ENCODE measurements at places on chromosomes 2 and 18.

DNA sequence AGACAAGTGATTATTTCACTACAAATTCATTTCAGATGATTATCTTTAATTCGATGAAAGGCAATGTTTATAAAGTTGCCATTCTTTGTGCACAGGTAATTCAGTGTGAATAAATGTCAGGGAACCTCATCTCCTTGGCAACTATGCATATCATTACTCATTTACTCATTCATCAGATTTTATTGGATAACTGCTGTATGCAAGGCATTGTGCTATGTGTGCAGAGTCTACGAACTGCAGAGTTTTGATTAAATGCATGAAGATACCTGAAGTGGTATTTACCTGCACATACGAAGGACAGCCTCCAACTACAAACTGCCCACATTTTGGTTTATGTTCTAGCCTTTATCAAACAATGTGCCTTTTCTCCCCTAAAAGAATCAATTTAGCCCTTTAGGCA, 3.5 kb downstream of the RND3 start:
- DNase-seq, result no peak

GRCh38 chr2:189287982-189288521, 108.5 kb upstream of the COL5A2 start:
- DNase-seq, result peak; percentile 33

DNA sequence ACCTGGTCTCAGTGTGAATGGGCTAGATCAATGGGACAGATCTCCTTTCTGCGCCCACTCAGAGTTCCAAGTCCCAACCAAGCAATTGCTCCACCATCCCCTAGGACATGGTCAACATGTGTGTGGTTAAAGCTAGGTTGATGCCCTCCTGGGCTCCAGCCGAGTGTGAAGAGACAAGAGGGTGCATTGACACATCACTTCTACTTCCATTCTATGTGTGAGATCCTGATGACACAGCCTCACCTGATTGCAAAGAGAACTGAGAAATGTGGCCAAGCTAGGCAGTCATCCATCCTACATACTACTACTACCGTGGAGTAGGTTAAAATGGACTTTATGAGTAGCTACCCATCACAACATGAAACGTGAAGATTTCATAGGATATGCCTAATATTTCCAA, 106.8 kb downstream of the NCKAP5 start:
- no peak for DNase-seq

DNA sequence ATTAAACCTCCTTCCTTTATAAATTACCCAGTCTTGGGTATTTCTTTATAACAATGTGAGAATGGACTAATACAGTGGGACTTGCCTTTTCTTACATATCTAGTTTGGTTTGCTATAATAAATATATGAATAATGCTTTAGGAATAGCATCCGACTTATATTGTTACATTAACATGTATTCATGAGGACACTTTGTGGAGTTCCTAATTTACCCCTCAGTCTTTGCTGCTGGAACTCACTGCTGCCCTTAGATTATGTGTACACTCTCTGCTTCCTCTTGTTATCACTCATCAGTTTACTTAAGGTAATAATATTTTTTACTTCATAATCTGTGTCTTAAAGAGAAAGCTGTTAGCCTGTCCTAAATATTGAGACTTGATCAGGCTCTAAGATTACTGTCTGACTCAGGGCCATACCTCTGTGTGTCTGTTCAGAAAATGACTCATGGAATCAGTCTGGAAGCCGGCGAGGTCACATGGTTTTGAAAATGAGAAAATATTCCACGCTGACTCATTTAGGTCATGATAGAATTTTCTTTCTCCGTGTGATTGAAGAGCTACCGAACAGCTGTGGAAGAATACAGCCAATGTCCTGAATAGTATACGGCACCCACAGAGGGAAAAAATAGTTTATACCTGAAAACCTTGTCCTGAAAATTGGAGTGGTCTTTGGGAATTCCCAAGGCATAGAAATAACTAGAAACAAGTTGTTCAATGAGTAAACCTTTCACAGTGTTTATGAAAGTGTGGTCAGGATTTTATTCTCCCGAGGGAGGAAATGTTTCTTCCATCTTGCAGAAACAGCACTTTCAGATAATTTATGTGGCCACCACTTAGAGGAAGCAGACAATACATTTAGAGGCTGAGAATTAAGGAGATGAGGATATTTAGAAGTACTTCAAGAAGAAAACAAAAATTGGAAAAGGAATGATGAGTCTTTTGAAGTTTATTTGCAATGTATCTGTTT, 156.4 kb downstream of the DSEL start:
- DNase-seq, result no peak

DNA sequence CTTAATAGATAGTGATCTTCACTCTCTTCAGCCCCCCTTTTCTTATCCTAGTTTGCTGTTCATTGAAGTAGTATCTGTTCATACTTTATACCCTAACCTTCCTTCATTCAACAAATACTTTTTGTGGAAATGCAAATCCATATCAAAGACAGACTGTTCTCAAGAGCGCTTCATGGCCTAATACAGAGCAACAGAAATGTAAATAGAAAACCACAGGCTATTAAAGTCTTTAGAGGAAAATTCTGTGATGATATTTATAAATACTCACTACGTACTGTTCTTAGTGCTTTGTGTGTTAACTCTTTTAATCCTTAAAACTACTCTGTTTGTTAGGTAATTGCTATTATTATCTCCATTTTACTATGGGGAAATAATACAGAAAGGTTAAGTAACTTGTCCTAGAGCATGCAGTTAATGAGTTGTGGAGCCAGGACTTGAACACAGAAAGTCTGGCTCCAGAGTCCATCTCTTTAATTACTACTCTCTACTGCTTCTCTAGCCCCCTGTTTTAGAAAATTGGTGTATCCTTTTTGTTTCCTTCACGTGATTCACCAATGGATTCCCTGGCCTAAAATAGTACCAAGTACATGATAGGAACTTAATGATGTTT, 2.9 kb downstream of the MDH1 start:
- DNase-seq, result no peak

DNA sequence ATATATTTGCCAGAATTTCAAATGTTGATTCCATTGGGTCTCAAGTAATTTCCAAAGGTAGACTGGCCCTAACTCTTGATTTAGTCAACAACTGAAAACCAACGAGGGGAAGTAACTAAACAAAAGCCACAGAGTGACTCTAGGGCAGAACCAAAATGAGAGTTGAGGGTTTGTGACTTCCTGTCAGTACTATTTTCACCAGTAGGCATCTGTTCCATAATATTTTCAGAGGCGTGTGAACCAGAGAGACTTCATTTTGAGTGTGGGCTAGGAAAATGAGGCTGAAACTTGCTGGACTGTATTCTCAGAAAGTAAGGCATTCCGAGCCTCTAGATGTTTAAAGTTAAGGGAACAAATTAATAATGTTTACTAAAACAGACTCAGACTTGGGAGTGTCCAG, 70.6 kb downstream of the GDF7 start:
- DNase-seq, result no peak

DNA sequence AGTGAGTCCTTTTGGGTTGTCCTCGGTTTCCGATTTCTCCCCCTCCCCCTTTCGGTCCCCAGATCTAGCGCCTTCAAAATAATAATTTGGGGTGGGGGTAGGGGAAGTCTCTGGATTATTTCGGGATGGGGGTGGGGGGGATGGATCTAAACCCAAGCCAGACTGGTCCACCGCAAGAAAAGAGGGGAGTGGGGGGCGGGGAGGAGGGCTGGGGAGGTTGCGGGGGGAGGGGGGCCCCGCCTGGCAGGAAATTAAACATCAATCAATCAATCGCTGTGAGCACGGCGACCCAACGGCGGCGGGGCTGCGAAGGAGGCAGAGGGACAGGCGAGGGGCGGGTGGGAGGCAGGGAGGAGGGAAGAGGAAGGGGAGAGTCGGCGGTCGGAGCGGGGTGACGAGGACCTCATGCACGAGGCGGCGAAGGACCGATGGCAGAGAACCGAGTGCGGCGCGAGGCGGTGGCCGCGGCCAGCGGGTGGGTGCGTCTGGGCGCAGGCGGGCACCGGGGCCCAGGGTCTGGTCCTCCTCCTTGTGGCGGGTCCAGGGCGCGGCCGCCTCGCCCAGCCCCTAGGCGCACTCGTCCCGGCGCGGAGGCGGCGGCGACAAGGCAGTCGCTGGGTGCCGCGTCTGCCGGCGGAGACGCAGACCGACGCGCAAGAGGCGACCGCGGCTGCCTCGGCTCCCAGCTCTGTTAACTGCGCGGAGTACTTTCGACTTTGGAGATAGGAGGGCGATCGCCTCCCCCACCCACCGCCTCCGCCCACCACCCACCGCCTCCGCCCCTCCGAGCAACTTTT, 468 bp upstream of the SATB2 start:
- no peak for DNase-seq

- DNase-seq, result no peak
These were observed 97.5 kb downstream of the DLGAP1 start for GRCh38 chr18:4357579-4357978.
